Activated CD4-positive, alpha-beta T cell treated with anti-CD3 and anti-CD28 coated beads, Interleukin-2, amount 10 ng/mL, durations not matched to agents 7 days and 5 days (primary cell): ENCODE measurements at places on chromosomes 11 and 22.

DNA sequence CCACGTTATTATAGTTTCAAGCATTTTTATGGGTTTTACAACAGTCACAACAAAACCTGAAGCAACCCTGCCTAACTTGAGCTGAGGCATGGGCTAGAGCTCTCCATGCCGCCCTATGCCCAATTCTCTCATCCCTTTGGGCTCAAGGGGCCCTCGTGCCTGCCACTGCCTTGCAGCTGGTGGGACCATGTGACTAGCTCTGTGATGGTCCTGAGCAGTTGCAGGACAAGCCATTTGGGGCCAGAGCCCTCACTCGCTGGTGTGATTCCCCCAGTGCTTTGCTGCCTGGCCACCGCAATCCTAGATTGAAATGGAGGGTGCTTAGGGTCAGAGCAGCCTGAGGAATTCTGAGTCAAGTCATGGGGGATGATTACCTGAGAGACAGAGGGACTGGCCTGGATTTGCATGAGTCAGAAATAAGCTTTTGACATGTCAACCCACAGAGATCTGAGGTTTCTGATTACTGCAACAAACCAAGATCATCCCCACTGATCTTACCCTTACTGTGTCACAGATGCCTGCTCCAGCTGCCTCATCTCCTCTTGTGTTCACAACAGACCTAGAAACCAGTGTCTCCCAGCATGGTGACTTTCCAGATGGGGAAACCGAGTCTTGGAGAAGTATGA lies 323.7 kb downstream of the BRD1 start:
- DNase-seq: no peak

GRCh38 chr11:72851726-72852125 lies 37.5 kb downstream of the ATG16L2 start:
- DNase-seq: no peak

- DNase-seq: no peak
These were observed 131.2 kb downstream of the VPREB1 start for GRCh38 chr22:22375576-22376351.

DNA sequence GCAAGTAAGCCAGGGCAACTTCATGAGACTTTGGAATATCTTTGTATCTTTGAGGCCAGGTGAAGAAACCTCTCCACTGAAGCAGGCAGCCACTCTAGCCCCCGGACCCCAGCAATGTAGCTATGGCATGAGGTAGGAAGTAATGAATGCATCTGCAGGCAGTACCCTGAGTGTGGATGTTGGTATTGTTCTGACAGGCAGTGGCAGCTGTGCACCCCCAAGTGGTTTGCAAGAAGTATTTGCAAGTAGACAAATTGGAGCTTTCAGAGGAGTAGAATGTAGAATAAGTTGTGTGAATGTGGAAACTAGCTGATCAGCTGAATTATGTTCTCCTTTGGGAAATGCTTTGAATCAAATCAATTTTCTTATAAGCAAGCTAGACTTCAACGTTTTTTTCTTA lies 194.4 kb upstream of the PGR start:
- no peak for DNase-seq

GRCh38 chr11:38582756-38583155 lies 1984.7 kb upstream of the RAG2 start:
- no peak for DNase-seq

DNA sequence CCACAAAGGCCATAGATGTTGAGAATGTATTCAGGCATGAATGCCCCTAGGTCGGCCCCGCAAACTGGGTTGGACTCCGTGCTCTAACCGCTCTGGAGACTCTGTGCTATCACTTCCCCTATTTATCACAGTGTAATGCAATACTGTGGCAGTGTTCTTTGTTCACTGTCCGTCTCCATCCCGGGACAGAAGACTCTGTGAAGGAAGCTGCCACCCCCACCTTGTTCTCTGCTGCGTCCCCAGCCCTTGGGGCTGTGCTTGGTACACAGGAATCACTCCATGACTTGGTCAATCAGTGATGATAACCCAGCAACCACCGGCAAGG lies 57.6 kb downstream of the TSPAN18 start:
- DNase-seq: no peak
